ENCODE measurements at places on chromosomes 2 and 18.

GRCh38 chr2:69046221-69046662, 33.3 kb downstream of the ANTXR1 start:
- DNase-seq = peak; percentile 64

DNA sequence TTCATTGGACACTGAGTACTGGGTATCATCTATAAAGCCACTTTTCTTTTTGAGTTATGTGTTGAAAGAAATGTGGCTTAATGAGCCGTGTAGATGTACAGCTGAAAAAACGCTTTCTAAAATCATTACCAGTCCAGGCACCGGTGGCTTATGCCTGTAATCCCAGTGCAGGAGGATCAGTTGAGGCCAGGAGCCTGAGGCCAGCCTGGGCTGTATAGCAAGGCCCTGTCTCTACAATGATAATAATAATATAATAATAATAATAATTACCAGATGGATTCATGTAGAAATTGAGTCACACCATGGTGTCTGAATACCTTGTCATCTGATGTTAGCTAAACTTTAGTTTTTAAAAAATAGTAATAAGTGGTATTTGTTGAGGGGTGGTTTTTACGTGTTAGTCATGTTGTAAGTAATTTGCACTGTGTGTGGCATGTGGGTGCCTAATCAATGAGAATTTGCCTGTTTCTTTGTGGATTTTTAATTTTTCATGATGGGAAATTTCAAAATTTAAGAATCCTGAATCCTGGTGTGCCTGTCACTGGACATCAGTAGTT, 30.1 kb downstream of the NCK2 start:
- DNase-seq = no peak

GRCh38 chr2:21854938-21855337, 731.2 kb downstream of the TDRD15 start:
- no peak for DNase-seq

- no peak for DNase-seq
These were observed 166.9 kb upstream of the KLF7 start for GRCh38 chr2:207332480-207333212.

GRCh38 chr2:45687964-45688363, 36.5 kb downstream of the PRKCE start:
- DNase-seq = no peak

DNA sequence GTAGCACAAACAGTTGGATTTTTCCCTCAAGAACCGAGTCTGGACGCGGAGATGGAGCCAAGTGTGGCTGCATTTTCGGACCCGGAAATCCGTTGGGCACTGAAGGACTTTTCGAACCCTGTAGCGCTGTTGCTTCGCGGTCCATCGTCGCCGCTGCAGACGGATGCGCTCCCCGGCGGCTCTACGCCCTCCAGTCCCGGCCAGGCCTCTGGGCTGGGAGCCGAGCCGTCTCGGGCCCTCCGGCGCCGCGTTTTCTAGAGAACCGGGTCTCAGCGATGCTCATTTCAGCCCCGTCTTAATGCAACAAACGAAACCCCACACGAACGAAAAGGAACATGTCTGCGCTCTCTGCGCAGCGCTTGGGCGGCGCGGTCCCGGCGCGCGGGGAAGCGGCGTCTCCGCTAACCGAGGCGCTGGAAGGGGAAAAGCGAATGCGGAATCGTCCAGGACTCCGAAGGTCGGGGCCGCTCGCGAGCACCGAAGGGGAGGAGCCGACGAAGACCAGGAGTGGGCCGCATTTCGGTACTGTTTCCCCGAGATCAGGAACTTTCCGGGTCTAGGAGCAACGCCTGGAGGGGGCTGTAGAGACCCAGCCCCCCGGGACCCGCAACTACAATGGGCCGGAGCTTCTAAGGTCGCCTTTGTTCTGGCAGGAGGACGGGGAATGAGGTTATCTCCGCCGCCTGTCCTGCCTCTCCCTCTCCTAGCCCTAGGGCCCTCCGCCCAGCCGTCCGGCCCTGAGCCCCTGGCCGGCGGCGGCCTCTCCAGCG, 3.2 kb downstream of the EMX1 start:
- no peak for DNase-seq

DNA sequence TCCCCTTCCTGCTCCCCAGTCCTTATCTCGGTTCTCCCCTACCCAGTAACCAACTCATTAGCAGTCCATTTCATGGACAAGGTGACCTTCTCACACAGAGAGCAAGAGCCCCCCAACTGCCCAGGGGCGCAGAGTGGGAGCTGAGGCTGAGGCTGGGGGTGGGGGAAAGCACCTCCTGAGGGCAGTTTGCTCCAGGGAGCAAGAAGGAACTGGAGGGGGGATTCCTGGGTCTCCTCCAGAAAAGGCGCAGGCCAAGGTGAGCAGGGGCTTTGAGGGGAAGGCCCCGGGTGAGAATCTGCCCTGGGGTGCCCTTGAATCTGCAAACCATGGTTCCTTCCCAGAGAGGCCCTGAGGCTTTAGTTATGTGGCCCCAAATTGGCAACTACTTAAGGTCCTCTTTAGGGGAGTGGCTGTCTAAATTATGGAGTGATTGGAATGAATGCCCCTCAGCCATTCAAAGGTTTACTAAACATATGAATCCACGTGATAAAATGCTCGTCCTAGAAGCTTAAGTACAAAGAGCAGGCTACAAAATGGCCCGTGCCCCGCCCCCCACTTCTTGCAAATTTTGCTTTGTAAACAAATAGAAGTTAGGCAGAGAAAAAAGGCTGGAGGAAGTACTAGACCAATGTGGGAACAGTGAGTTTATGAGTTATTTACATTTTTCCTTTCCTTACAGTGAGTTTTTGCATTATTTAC, 123.5 kb upstream of the HS6ST1 start:
- DNase-seq = no peak

- no peak for DNase-seq
These were observed 135.8 kb downstream of the CABLES1 start for GRCh38 chr18:23270986-23271680.

DNA sequence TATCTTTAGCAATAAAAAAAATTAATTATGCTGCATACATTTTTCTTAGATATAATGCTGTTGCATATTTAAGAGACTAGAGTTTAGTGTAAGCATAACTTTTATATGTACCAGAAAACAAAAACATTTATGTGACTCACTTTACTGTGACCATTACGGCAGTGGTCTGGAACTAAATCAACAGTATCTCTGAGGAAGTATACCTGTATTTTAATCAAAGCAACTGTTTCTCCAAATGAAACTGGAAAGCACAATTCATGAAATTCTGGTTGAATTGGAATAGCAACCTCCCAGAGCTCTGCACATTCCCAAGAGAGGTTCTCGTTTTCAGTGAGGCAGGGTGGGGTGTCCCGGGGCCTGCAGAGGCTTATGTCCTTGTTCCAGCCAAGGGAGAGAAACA, 112.2 kb upstream of the TACR1 start:
- DNase-seq = no peak

GRCh38 chr2:31429759-31430438, 15.4 kb upstream of the XDH start:
- DNase-seq = no peak

DNA sequence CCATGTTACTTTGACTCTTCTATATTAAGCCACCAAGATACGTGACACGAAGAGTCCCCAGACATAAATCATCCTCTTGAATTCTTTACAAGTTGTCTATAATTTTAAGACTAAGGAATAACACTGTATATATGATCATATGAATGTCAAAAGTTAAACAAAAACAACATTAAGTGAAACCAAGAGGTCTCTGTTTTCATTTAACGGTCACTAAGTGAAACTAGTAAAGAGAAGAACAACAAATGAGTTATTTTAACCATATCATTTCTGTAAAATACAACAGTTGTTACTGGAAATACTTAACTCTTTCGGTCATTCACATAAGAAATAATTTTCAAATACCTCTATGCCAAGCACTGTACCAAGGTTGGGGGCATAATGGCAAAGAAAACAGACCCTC, 45.7 kb upstream of the STK17B start:
- no peak for DNase-seq

DNA sequence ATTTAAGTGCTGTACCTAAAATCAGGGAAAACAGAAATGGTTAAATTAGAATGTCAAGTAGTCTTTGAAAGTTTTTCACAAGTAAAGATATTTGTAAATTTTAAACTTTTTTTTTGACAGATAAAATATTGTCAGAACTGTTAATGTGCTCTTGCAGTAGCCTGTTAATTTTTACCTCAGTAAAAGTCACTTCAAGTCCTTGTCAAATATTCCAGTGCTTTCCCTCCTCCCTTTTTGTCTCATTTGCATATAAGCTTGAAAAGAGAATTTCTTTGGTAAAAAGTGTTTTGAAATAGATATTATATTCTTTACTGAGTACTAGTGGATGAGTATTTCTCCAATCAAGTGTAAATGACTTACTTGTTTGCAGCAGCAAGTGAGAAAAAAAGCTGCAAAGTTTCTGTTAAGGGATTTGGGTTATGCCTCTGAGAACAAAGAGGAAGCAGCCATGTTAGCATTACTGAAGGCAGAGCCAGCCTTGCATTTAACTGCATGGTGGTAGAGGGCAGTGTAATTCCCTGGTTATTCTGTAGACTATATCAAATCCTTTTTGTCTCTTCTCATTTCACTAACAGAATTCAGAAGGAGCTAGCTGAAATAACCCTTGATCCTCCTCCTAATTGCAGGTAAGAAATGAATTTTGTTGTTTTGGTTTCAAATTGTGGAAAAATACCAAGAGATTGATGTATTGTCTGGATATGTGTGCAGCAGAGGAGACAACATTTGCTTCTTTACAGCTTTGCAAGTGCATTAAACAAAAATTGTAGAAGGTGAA, 3.2 kb downstream of the UBE2E3 start:
- DNase-seq = no peak

DNA sequence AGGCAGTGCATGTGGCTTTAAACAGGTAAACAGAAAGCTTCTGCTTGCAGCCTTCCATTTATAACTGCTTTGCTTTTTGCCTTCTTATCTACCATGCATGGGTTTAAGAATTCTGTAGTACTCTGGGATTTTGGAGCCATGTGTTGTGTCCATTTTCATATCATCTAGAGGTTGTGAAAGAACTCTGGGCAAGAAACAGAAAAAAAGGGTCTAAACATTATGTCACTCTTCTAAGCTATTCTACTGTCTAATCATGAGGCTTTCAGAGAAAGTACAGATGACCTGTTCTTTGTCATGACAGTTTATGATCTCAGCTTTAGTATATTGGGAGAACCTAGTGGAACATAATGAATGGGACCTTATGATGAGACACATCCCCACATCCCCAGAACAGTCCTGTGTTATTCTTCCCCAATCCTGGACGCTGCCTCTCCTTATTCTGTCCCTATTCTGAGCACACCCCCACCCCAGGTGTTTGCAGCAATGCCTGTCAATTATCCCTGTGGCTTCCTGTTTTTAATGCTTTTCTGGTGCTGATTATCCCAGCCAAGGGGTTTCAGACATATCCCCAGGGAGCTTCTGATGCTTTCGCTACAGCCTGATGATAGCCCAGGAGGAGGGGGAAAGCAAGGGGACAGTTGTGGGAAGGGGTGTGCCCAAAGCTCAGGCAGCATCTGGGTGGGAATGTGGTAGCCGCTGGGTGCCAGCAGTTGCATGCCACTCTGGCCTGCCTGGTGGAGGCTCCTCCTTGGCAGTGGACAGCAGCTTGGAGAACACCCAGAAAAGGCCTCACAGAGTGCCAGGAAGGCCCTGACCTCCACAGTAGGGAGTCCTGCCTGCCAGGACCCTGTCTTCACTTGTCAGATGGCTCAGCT, 169.5 kb upstream of the MAP3K20 start:
- no peak for DNase-seq

DNA sequence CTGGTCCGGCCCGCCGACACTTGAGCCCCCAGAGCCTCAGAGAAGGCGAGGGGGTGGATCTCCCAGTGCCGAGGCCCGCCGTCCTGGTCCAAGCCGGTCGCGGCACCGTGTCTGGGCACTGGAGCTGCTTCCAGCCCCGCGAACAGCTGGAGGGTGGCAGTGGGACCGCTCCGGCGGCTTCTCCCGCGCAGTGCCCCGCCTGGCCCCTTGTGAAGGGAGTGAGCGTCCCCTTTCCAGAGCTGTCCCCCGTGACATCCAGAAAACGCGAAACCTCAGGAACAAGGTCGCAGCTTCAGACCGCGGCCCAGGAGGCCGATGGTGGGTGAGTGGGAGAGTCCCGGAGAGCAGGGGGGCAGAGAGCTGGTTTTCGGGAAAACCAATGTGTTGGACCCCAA, 579 bp upstream of the EMX1 start:
- no peak for DNase-seq

- DNase-seq = no peak
These were observed 25.8 kb downstream of the CAPN13 start for GRCh38 chr2:30781451-30781850.

- DNase-seq = no peak
These were observed 74.6 kb upstream of the UNC80 start for GRCh38 chr2:209696836-209697711.

DNA sequence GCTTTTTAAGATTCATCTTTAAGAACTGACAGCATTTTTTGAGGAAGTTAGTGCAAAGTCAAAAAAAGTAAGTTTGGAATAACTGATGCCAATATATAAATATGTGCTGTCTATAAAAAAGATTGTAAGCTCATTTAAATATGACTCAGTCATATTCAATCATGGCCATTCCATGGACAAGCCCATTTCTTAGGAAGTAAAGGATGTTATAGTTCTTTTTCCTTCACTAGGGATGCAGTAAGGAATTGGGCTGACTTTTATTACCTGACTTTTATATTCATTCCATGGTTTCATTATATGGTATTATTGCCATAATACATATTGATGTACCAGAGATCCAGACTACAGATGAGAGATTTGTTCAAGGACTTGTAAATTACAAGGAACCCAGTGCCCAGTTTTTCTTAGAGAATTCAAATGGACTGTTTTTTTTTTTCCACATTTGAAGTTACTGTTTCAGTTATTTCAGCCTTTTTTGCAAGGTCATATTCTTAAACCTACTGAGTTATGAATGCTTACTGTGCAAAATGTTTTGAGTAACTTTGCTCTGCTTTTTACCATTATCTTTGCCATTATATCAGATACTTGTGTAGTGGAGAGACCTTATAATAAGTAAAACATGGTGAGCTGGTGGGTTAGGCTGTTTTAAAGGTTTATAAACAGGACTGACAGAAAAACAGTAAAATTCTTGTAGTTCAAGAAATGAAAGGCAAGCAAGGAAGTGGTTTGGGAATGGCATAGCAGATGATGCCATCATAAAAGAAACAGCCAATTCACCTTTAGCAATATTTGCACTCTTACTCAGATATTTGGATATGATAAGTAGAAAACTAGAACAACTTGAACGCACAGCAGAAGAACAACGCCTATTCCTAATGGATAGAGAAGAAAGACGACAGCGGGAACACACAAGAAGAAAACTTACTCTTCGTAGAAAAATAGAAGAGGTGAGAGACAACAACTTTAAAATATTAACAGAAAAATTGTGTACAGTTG, 7.6 kb downstream of the FSIP2 start:
- DNase-seq = no peak

GRCh38 chr2:111111101-111111755, 9.5 kb upstream of the BCL2L11 start:
- no peak for DNase-seq

DNA sequence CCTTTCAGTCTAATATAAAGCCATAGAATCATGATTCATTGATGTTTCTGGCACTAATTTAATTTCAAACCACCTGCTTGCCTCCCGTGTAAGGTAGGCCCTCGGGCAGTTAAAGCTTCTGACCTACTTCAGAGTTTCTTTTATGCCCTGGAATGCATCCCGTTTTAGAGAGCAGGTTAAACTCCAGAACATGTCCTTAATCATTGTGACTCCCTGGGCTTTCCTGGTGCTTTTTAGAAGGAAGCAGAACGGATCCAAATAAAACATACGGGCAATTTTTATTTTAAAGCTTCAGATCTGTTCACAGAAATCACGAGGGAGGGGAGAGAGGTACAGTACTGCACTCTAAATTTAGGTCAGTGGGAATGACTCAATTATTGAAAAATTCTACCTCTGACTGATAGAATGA, 134.8 kb downstream of the GCA start:
- no peak for DNase-seq

- no peak for DNase-seq
These were observed 33.9 kb upstream of the FOSL2 start for GRCh38 chr2:28358668-28359201.

Data from AG04449 (cell line).